ENCODE measurements at places on chromosomes 16 and 17. TPM values are rescaled to one million over a fixed set of nuclear protein-coding genes. Genes with fewer than 3 reads are reported as not detected.

Gene TBC1D3H
- total RNA-seq, result not detected

Gene SPATA32
- not detected for total RNA-seq

Gene HS3ST6
- total RNA-seq, result 1.2 TPM

Gene HYDIN
- 0.62 TPM for total RNA-seq

Gene NDE1
- total RNA-seq, result 96.7 TPM

Gene PDPR
- total RNA-seq, result 6.2 TPM

Gene FXR2
- 72.6 TPM for total RNA-seq

Gene TBX6
- 0.30 TPM for total RNA-seq

Gene TMIGD1
- total RNA-seq, result not detected

Gene KRTAP4-4
- not detected for total RNA-seq

Gene SCARF1
- total RNA-seq, result not detected

Gene RAB26
- total RNA-seq, result 1.2 TPM

Gene CTRB1
- not detected for total RNA-seq

Gene OMG
- not detected for total RNA-seq

Gene APOBR
- total RNA-seq, result 0.05 TPM

Gene SULT1A2
- 0.29 TPM for total RNA-seq

Gene POLR3E
- 67.5 TPM for total RNA-seq

Gene NUBP2
- 59.3 TPM for total RNA-seq

Gene TVP23A
- total RNA-seq, result not detected

Gene MT4
- not detected for total RNA-seq

Gene SLC2A4
- total RNA-seq, result not detected

Gene HLF
- 0.17 TPM for total RNA-seq

Gene OTOP3
- total RNA-seq, result not detected

Gene SPNS2
- total RNA-seq, result not detected

Gene BBS2
- total RNA-seq, result 67.3 TPM

Gene NDRG4
- 13.3 TPM for total RNA-seq

Gene OR2C1
- total RNA-seq, result not detected

Data from NCI-H460 (cell line).